Effector CD4-positive, alpha-beta T cell (primary cell): ENCODE measurements at places on chromosomes 7 and 10.

DNA sequence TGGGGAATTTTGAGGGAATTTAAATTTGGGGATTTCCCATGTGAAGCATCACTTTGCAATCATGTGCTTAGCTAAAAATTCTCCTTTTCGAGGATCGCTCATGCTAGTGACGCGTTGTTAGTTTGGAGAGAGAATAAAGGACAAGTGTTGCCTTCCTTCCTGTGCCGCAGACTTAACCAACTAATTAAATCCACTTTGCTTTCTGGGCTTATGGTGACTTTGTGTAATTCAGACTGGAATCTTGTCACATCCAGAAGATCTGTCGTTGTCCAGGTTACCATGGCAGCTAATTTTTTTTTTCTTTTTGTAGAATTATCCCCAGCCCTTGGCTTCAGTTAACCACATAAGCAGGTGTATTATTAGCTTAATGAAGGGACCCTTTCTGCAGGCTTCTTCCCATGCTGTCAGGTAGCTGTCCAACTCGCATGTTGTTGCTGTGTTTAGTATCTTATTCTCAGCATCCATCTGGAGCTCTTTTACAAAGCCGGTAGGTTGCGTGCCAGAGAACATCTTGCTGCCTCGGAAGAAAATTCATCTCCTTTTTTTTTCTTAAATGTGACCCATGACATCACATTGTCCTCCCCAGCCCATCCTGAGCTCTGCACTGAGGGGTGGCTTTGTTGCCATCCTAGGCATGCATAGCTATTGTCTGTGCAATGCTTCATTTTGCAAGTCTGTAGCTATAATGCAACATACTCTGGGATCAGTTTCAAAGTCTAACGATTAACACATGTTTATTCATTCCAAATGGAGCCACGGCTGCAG, 47.2 kb upstream of the NRP1 start:
- no peak for DNase-seq

DNA sequence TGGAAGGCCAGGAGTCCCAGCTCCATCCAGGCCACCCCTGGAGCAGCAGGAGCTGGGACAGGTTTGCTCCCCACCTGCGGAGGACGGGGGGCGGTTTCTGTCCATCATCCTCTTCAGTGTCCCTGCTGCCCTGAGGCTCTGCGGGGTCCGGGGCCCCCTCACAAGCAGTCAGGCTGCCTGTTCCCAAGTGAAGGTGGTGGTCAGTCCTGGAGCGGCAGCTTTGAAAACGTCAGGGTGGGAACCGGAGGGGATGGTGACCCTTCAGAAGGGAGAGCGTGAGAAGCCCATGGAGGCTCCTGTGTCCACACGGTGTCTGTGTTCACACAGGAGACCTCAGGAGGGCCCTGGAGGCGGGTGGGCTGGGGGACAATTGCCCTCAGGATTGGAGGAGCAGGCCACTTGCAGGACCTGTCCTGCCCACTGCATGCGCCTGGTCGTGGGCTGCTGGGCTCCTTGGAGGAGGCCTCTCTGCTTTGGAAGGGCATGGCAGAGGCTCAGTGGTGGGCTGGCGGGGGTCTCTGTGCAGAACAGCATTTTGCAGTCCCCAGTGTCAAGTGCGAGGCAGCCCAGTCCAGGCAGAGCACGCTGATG, 49.3 kb upstream of the INPP5A start:
- DNase-seq, result no peak

- no peak for DNase-seq
These were observed 110.5 kb downstream of the DYNC2I1 start for GRCh38 chr7:158966780-158967390.

GRCh38 chr7:3960050-3960763, 659.2 kb downstream of the SDK1 start:
- no peak for DNase-seq

- DNase-seq, result no peak
These were observed 36.2 kb downstream of the LAMB1 start for GRCh38 chr7:107966711-107967110.

GRCh38 chr7:44195889-44196288, 4.9 kb upstream of the YKT6 start:
- DNase-seq, result no peak

DNA sequence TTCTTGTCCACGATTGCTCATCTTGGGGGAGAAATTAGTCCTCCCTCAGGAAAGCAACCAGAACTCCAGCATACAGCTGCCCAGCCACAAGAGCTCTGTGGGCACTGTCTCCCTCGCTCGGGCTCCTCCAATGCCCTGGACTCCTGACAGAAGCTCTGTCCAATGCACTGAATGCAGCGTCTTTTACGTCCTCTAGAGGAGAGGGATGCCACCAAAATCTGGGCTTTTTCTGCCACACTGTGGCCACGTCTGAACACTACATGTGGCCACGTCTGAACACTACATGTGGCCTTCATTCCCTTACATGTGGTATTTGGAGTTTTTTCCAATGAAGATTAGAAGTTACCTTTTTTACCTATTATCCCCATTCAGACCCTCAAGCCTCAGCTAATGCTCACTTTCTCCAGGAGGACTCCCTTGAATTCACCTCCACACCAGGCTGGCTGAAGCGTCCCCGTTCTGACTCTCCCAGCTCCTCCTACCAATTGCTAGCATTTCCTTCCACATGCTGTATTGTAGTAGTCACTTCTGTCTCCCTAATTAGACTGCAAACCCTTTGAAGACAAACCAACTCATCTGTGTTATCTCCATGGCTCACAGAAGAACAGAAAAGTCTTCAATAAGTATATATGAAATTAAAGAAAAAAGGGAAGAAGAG, 134.3 kb upstream of the PDE1C start:
- no peak for DNase-seq

DNA sequence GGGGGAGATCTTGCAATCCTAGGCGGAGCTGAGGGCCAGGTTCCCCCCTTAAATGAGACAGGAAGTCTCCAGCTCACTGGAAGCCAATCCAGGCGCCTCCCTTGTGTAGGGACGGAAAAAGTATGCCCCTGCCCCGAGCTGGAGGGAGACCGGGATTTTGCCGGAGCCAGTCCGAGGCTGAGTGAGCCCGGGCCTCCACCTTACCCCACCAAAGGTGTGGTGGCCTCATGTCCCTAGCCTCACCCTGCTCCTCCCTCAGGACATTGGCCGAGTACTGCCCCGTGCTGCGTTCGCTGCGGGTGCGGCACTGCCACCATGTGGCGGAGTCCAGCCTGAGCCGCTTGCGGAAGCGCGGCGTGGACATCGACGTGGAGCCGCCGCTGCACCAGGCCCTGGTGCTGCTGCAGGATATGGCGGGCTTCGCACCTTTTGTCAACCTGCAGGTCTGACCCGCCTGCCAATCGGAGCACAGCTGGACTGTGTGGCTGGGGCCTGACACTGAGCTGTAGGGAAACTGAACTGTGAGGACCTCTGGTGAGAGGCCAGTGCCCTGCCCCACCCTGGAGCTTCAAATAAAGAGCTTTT, 2.0 kb downstream of the FBXL15 start:
- DNase-seq, result no peak

GRCh38 chr10:33126742-33127141, 168.7 kb upstream of the ITGB1 start:
- DNase-seq, result no peak

- DNase-seq, result no peak
These were observed 5.0 kb upstream of the TNRC18 start for GRCh38 chr7:5428478-5429252.

GRCh38 chr10:25978771-25979170, 44.7 kb downstream of the MYO3A start:
- no peak for DNase-seq

DNA sequence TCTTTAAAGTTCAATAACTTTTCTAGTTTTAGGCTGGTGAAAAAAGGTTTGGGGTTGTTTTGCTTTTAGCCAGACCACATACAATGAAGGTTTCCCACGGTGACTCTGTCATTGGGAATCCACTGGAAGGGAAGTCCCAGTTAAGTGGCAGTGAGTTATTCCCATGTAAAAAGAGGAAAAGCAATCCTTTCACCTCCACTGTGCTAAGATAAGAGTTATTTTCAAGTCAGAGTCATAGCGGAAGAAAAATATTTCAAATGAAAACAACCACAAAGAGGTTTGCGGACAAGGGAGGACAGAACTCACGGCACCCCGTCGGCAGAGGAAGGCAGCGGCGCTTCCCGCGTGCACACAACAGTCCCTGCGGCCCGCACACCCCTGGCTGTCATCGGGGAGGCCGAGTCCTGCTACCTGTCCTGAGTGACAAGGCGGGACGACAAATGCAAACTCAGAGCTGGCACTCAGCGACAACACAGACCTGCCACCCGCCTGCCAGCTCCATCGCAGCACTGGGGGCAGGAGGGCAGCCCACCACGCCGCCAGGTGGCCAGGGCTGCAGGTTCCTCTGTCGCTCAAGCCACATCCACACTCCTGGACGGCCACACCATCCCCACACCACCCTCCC, 9.3 kb upstream of the PAPOLB start:
- no peak for DNase-seq

GRCh38 chr10:100504096-100504495, 15.6 kb downstream of the SEC31B start:
- no peak for DNase-seq

DNA sequence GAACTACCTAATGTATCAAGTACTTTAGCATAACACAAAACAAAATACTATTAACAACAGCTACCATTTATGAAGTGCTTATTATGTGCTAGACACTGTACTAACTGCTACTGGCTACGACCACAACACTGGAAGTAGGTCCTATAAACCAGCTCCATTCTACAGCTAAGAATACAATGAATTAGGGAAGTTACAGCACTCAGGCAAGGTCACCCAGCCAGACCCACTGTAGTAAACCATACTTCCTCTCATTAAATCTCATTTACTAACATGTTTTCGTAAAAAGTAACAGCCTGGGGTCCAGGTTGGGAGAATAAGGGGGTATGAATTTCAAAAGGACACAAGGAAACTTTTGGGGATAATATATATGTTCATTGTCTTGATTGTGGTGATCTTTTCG, 25.4 kb downstream of the NAPEPLD start:
- no peak for DNase-seq

DNA sequence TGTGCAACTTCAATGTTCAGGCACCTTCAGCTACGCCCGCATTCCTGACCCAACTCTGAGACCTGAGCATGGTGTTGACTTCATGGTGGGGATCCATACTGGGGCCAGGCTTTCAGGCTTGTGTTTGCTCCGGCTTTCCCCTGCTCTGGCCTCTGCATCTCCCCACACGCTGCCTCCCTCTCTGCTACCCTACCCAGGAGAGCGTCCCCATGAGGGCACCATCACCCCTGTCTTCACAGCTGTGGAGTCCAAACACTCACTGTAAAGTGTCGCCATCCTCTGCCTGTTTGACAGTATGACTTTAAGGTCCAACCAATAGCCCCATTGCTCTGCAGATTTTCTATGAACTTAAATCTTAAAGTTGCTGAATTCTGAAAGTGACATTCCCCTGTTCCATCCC, 199.0 kb upstream of the GRB10 start:
- DNase-seq, result no peak

DNA sequence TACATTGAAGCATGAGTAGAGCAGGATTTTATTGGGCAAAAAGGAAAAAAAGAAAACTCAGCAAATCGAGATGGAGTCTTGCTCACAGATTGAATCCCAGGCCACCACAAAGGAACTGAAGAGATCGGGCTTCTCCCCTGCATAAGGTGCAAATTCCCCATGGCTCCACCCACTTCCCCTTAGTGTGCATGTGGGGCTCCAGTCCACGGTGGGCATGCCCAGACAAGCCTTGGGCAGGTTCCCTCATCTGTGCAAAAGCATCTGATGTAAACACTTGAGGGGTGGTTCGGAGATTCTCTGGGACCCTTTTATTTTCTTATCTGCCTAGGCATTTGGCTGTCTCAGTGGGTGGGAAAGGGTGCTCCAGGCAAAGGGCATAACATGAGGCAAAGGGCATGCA, 150.7 kb downstream of the CFTR start:
- no peak for DNase-seq

DNA sequence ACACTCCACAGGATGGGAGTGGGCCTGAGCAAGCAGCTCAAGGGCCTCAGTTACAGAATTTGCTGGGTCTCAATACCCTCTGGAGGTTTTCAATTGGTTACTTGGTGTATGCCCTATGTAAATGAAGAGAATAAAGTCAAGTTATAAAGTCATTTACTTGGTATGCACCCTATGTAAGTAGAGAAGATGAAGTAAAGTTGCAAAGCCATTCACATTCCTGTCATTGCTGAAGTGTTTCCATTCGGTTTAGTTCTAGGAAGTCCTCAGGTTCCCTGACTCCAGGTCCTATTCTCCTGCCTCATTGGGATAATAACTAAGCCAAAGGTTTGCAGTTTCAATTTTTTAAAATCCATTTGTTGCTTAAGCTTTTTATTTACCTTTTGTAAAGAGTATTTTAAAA, 272.6 kb upstream of the NPSR1 start:
- no peak for DNase-seq

GRCh38 chr10:75679536-75679935, 248.1 kb downstream of the LRMDA start:
- DNase-seq, result no peak

- no peak for DNase-seq
These were observed 694.1 kb downstream of the TYW1 start for GRCh38 chr7:67690700-67691099.

- DNase-seq, result no peak
These were observed 61.8 kb downstream of the FGFR2 start for GRCh38 chr10:121536310-121536913.

- DNase-seq, result no peak
These were observed 706.8 kb upstream of the LRRTM3 start for GRCh38 chr10:66218981-66219587.

DNA sequence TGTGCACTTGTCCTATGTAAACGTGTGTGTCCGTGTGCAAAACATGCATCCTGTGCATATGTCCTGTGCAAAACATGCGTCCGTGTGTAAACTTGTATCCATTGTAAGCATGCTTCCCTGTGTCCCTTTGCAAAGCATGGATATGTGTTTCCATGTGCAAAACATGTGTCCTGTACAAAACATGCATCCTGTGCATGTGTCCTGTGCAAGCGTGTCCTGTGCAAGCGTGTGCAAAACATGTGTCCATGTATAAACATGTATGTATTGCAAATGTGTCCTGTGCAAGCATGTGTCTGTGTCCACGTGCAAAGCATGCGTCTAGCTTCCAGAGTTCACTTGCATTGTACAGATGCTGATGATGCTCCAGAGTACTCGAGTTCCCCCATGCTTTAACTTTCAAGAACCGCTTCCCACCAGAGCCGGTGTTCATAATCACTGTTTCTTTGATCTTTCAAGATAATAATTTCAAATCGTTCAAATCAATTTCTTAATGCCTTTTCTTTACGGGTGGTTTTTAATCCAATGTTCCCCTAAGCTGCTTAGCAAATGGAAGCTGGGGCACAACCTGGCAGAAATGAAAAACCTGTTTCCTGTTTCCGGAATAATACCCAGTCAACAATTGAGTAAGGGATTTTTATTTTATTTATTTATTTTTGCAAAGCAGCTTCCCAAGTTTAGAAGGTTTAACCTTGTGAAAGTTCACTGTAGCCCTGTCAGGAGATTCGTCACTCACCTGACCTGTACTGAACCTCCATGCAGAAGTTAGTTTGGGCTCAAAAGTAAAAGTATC, 641 bp upstream of the ASB13 start:
- DNase-seq, result no peak
